ENCODE measurements at places on chromosomes 1 and 21. TPM values are rescaled to one million over a fixed set of nuclear protein-coding genes. Genes with fewer than 3 reads are reported as not detected.
A peak's percentile ranks its signal among the peaks of the same experiment; 100 is the strongest.

DNA sequence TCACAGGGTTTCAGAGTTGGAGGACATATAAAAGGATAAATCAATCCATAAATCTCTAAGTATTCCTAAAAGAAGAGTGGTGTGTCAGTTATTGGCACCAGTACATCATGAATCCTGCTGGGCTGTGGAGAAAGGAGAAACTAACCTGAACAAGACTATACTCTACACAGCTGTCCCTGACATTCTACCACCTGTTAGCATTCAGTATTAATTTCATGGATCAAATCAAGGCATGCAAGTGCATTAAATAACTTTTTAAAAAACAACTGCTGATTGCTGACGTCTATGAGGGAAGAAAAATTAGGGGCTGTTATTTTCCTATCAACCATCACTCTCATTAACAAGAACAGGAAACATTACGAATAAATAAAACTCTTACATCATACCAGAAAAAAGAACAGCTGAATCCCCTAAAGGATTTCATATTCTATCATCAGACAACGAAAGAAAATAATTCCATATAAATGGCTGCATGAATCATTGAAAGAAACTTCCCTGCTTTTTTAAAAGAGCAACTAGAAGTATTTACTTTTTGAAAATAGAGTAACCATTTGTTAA, 121.7 kb downstream of the ATF6 start:
- DNase-seq: no peak

DNA sequence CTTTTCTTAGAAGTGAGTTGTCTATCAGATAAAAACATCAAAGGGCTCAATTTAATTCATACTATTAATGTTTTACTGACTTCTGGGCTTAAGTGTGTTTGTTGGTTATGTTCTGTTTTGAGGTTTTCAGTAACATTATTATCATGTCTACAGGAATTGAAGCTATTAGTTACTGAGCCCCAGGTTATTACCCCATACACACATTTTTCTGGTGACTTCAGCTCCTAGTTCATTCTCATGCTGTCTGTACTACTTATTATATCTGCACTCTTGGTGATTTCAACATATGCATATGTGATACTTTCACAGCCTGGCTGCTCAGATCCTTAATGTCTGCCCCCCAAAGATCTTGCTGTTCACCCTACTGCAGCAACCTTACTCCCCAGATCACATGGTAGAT, 27.0 kb upstream of the SGIP1 start:
- no peak for DNase-seq

DNA sequence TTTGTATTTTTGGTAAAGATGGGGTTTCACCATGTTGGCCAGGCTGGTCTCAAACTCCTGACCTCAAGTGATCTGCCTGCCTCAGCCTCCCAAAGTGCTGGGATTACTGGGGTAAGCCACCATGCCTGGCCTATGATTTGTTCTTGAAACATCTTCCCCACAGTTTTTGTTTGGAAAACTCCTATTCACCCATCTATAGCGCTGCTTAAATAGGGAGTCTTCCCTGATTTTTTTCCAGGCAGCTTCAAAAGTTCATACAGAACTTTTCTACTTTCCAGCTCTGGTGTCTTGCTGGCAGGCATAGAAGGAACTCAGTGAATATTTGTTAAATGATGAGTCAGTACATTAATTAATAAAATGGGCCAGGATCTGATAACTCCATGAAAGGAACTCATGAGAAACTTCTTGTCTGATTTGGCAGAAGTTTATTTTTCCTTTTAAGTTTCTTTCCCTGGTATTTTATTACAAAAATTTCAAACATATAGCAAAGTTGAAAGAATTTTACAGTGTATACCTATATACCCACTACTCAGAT, 33.0 kb upstream of the TTC22 start:
- no peak for DNase-seq

GRCh38 chr1:222224636-222225315, 323.1 kb downstream of the HHIPL2 start:
- DNase-seq: no peak

The ZNF362 gene
- 37.8 TPM for total RNA-seq

DNA sequence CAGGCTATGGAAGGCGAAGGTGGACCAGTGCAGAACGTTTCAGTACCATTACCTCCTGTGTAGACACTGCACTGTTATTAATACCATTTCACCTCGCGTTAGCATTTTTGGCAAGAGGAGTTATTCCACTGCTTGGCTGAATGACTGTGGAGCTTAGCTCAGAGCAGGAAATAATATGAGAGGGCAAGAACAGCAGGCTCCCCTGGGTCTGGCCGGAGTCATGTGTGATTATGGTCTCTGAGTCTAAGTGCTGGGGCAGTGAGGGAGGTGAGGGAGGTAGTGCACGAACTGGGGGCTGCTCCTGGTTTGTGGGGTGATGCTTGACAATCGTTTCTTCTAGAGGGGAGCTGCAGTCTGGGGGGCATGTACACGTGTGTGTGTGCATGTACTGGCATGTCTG, 82.9 kb downstream of the MDM4 start:
- no peak for DNase-seq

GRCh38 chr1:109268431-109269211, 14.3 kb downstream of the PSRC1 start:
- DNase-seq: peak; percentile 26

- no peak for DNase-seq
Observed at GRCh38 chr1:232123775-232124659, 497.4 kb downstream of the DISC1 start.

The PLA2G4A gene
- 1.4 TPM for total RNA-seq

The HRNR gene
- not detected for total RNA-seq

The SPRR5 gene
- not detected for total RNA-seq

DNA sequence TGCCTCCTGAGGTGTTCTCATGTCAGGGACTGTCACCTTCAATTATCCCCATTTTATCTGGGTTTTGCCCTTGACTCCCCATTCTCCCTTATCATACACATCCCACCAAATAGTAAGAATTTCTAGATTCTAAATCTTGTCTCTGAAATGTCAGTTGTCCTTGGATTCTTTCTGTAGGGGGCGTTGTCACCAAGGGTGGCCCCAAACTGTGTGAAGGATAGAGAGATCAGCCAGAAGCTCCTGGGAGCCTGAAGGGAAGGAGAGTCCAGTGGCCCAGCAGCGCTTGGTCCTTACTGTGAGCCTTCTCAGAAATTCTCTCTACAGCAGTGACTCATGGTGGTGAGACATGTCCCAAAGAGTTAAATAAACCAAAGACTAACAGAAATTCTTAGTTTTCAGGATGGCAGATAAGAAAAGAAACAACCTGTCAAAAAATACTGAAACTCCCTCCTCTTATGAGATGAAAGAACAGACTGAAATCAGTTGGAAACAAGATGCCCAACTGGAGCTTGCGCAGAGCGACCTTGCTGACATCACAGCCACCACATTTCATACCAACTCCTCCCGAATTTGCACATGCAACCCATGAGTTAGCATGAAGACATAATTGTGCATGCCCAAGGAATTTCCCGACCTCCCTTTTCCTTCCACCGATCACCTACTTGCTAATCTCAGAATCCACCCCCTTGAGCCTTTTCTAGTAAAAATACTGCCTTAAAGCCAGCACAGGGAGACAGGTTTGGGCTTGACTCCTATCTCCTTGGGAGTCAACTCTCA, 109.8 kb downstream of the ELAVL4 start:
- DNase-seq: no peak

- no peak for DNase-seq
Observed at GRCh38 chr1:158800526-158800925, 19.5 kb upstream of the OR6N2 start.

DNA sequence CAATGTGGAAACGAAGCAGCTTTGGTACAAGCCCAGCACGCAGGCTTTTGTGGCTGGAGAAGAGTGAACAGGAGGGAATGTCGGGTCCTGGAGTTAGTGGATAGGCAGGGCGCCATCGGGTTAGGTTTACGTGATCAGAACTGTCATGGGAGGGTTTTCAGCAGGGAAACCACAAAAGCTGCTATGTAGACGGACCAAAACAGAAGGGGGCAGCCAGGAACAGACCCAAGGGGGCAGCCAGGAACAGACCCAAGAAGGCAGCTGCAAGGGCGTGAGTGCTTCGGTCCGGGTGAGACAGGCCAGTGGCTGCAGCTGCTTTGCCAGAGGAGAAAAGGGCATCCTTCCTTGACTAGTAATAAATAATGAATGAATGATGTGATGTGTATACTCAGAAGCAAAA, 77.5 kb upstream of the KIF1B start:
- DNase-seq: no peak

DNA sequence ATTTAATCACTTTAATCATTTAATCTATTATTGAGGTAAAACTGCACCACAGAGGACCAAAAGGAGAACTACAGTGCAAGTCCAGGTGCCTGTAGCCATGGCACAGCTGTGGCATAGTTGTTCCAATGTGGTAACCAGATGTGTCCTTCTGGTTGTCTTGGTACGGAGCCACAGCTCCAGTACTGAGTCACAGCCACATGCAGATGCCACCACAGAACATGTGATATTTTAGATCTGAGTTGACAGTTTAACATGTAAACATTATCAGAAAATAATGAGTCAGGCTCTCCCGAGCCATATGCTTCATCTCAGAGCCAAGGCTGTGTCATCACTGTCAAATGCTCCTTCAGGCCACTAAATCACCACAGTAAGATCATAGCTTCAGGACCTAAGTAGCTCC, 56.4 kb upstream of the RGS7 start:
- no peak for DNase-seq

The RIMKLA gene
- 9.7 TPM for total RNA-seq

DNA sequence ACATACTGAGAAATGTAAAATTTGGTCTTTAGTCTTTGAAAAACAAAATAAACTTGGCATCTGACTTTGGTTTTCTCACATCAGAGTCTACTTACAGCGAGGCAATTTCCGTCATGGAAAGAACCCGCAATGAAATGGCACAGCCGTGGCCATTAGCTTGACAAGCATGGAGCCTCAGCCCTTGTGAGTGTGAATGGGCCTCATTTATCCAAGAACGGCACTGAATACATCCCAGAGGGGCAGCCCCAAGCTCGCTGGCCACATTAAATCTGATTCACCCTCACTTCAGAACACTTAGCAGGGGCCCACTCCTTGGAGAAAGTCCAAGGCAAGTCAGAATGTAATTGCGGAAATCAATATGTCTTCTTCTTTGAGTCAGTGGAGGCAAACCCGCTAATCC, 64.8 kb downstream of the ERG start:
- DNase-seq: no peak

The MROH9 gene
- not detected for total RNA-seq

DNA sequence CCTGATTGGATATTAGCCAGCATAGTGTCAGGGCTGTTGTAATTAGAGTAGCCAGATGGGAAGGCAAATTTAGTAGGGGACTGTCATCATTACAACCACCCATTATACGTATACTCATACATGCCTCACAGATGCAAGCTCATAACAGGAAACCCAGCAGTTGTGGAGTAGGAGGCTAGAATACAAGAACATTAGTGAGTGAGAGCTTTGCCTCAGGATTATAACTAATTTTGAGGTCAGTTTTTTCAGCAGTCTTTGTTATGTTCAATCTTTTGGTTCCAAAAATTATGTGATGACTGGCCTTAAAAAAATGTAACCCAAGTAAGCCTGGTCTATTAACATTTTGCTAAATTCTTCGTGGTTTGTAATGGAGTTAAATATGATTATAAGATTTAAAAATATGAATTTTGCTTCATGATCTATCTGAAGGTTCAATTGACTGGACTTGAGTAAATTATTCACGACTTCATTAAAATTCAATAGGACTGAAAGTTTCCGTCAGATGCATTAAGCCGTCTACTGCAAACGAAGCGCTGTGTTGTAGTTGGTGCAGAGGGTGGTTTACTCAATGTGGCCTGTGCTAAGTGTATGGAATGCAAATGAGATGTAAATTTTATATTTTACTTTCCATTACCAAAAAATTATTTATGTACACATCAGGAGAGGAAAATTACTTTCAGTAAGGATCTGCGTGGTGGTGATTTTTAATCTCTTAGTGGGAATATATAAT, 48.8 kb downstream of the KCNK1 start:
- DNase-seq: no peak

GRCh38 chr1:164524810-164525209, 34.2 kb upstream of the PBX1 start:
- no peak for DNase-seq

DNA sequence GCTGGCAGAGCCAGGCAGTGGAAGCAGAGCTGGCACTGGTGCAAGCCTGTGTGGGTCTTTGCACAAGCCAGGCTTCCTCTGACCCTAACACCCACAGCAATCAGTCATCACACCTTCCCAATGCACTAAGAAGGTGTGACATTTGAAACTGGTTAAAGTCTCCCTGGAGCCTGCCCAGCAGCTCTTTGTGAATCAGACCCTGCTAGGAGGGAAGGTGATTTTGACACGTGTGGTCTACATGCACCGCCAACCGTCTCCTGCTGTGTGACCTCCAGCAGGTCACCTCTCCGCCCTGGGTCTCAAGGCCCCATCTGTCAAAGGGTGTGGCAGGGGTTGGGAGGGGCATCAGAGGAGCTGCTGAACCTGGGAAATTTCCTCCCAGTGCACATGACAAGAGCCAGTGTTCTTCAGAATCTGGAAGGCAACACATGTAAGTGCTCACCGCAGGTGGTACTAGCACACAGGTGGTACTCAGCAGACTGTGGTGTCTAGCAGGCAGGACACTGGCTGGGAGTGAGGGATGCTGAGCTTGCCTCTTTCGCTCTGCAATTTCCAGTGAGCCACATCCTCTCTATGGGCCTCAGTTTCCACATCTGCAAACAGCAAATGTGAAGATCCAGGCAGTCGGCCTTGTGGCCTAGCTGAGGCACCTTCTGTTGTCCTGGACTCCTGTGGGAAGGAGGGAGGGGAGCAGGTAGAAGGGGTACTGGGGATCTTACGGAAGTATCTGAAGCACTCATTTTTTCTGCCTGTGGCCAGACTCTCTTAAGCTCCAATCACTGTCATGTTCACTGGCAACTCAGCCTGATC, 123.2 kb downstream of the DMRTB1 start:
- no peak for DNase-seq

- DNase-seq: no peak
Observed at GRCh38 chr1:170587253-170587593, 55.3 kb downstream of the GORAB start.

DNA sequence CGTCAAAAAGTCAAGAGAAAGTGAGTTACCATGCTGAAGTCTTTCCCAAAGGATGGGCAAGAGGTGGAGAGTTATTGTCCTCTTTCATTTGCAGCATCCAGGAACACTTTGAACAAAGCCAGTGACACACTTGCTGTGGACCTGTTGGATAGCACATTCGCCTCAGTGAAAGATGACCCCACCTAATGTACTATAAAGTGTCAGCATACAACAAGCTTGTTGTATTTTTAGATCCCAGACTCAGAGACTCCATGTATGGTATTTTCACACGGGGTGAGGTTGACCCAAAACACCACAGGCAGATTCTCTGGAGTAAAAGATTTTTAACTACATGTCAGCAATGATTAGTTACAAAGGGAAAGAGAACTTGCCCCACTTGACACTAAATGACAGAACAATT, 273.8 kb downstream of the PTBP2 start:
- no peak for DNase-seq

GRCh38 chr1:243301059-243301458, 45.2 kb downstream of the SDCCAG8 start:
- DNase-seq: no peak

- no peak for DNase-seq
Observed at GRCh38 chr1:198169672-198170071, 12.9 kb downstream of the NEK7 start.

- no peak for DNase-seq
Observed at GRCh38 chr1:67675800-67676199, 9.2 kb upstream of the GADD45A start.

- no peak for DNase-seq
Observed at GRCh38 chr1:3827813-3828307, 29.2 kb downstream of the CEP104 start.

The CD247 gene
- total RNA-seq: 0.57 TPM

- no peak for DNase-seq
Observed at GRCh38 chr1:21028520-21029145, 148.1 kb downstream of the EIF4G3 start.

GRCh38 chr1:235657747-235658526, 8.4 kb upstream of the GNG4 start:
- no peak for DNase-seq
